B cell (primary cell): ENCODE measurements at places on chromosomes 12 and 14.
A peak's percentile ranks its signal among the peaks of the same experiment; 100 is the strongest.

DNA sequence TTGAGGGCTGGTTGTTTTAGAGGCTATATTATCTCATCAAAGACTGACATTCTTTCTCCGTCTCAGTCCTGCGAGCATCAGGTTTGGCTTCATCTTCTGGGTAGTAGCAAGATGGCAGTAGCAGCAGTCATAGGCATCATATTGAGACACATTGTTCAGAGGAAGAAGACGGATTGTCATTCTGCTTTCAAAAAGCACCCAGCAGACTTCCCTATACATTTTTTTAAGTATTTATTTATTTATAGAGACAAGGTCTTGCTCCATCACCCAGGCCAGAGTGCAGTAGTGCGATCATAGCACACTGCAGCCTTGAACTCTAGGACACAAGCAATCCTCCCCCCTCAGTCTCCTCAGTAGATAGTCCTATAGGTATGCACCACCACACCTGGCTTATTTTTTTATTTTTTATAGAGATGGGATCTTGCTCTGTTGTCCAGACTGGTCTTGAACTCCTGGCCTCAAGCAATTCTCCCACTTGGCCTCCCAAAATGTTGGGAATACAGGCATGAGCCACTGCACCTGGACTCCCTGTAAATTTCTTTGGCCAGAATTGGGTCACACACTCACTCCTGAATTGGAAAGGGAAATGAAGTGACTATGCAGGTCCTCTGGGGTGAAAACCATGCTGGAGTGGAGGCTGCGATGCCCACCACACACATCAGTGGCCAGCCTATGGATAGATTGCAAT, 125.4 kb downstream of the SLC38A6 start:
- DNase-seq, result no peak

- peak; percentile 98 for DNase-seq
These were observed at the start of gene KDM5A for GRCh38 chr12:389142-390096. Gene KDM5A (minus strand): TSS chr12:389320. CDS start chr12:389091, 229 bp downstream.

- DNase-seq, result no peak
These were observed 31.5 kb upstream of the ACTN1 start for GRCh38 chr14:69010648-69011047.

DNA sequence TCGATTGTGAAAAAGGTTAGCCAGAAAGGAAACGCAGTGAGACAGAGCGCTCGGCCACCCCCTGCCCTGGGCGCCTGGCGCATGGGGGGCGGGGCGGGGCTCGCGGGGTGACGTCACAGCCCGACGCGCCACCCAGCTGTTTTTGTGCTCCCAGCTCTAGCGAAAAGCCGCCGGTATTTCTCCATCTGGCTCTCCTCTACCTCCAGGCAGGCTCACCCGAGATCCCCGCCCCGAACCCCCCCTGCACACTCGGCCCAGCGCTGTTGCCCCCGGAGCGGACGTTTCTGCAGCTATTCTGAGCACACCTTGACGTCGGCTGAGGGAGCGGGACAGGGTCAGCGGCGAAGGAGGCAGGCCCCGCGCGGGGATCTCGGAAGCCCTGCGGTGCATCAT, at the start of gene GABARAPL1:
Gene GABARAPL1 (plus strand): TSS at position 139 of the 393 bp plus-strand sequence. CDS start 253 bp downstream, at position 392.
- DNase-seq, result peak; percentile 86
